ENCODE measurements at places on chromosomes 6 and 20.

GRCh38 chr6:29679962-29680361, 990 bp downstream of the ZFP57 start:
- no peak for DNase-seq

DNA sequence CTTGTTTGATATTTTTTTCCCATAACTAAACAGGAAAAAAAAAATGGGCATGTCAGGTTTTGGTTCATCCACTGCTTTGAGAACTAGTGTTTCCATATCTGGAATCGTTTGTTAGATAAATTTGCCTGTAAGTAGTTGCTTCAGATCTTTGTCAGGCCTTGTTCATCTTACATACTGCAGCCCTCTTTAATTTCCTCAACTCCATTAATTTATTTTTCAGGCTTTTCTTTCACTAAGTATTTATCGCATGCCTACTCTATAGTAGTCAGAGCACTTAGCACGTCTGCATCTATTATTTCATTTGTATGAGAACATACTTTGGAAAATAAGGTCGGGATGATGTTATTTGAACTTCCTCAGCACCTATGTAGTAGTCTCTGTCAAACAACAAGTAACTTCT, 80.9 kb downstream of the CAP2 start:
- no peak for DNase-seq

- no peak for DNase-seq
Observed at GRCh38 chr6:163123098-163123497, 291.4 kb upstream of the QKI start.

- no peak for DNase-seq
Observed at GRCh38 chr20:62666736-62667529, 24.6 kb downstream of the SLCO4A1 start.

GRCh38 chr6:125544819-125545218, 204.6 kb upstream of the HEY2 start:
- no peak for DNase-seq

- DNase-seq: no peak
Observed at GRCh38 chr20:35319871-35320197, 27.6 kb upstream of the FAM83C start.

GRCh38 chr20:52895235-52895634, 76.9 kb upstream of the TSHZ2 start:
- DNase-seq: no peak

GRCh38 chr6:25172819-25173218, 106.4 kb upstream of the CARMIL1 start:
- DNase-seq: no peak

DNA sequence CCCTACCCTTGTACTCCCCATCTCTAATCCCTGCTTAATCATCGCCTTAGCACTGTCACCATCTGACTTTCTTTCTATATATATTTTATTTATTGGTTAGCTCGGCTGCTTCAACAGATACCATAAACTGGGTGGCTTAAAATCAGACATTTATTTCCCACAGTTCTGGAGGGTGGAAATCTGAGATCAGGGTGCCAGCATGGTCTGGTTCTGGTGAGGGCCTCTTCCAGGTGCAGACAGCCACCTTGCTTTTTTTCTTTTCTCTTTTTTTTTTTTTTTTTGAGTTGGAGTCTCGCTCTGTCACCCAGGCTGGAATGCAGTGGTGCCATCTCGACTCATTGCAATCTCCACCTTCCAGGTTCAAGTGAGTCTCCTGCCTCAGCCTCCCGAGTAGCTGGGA, 127.5 kb upstream of the ESR1 start:
- DNase-seq: no peak

- DNase-seq: no peak
Observed at GRCh38 chr6:19070520-19070919, 683.4 kb downstream of the RNF144B start.

GRCh38 chr6:73923905-73924485, 228.0 kb downstream of the CD109 start:
- DNase-seq: no peak

- DNase-seq: no peak
Observed at GRCh38 chr6:133788556-133788955, 100.4 kb upstream of the TCF21 start.

GRCh38 chr6:150332939-150333584, 35.8 kb upstream of the IYD start:
- DNase-seq: no peak

GRCh38 chr20:22717466-22717865, 133.1 kb upstream of the FOXA2 start:
- DNase-seq: no peak

- DNase-seq: no peak
Observed at GRCh38 chr20:34530342-34530741, 14.1 kb downstream of the DYNLRB1 start.

- DNase-seq: no peak
Observed at GRCh38 chr6:14910692-14911547, 334.9 kb upstream of the JARID2 start.

- DNase-seq: no peak
Observed at GRCh38 chr6:105911106-105911629, 175.0 kb upstream of the PRDM1 start.

DNA sequence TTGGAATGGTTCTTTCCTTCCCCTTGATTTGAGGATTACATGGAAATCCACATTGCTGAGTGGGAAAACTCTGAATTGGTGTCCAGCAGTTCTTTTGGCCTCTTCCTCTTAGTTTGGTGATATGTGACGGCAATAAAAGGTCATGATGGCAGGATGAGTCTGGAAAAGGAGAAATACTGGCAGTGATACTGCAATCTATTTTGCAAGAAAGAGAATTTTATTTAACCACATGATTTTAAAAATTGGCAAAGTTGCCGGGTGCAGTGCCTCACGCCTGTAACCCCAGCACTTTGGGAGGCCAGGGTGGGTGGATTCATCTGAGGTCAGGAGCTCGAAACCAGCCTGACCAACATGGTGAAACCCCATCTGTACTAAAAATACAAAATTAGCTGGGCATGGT, 73.1 kb downstream of the ADTRP start:
- DNase-seq: no peak

DNA sequence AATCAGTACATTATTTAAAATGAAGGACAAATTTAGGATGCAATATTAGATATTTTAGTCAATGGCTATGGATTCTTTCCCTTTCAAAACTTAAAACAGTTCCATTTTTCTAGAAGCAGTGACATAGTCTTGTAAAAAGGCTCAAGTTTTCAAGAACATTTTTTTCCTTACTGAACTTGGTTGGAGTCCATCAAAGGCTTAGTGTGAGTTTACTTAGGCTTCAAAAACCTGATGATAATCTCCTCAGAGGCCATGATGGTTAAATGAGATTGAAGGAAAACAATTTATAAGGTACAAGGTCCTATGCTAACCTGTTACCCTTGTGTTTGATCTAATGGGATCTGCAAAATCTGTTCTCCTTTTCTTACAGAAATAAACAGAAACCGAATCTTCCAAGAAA, 531.8 kb downstream of the UTRN start:
- DNase-seq: no peak

DNA sequence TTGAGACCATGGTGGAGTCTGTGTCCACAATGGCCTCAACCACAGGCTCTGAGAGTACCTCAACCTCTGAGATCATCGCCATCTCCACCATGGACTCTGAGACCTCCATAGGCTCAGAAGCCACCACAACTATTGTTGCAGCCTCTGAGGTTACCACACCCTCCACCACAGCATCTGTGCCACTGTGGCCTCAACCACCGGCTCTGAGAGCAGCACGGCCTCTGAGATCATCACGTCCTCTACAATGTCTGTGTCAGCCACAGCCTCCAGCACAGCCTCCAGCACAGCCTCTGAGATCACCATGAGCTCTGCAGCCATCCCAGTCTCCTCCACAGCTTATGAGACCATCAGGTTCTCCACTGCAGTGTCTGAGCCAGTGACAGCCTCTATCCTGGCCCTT, 19.4 kb upstream of the MUC21 start:
- DNase-seq: no peak

GRCh38 chr6:135531954-135532490, 34.5 kb upstream of the AHI1 start:
- no peak for DNase-seq

DNA sequence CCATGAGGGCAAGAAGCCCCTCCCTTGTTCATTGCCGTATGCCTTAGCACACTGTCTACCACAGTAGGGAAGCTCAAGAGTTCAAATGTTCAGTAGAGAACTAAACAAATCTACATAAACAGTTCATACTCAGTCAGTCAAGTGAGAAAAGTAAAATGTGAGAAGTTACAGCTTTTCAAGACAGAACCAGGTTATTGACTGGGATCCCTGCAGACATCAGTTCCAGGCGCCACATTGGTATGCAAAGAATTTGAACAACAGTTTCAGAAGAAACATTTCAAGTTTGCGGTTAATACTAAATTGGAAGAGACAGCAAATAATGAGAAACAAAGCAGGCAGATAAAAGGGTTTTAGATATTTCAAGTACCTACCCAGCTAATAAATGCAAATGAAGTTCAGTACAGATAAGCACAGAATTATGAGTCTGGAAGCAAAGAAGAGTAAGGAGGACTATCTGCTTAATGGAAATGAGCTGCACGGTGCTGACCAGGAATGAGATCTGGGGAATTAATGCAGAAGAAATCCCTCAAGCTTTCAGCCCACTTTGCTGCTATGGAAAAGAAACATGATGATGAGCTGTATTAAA, 246.2 kb downstream of the HACE1 start:
- no peak for DNase-seq

- no peak for DNase-seq
Observed at GRCh38 chr6:88532241-88532860, 366.2 kb upstream of the CNR1 start.

GRCh38 chr20:39960522-39961428, 728.3 kb downstream of the MAFB start:
- no peak for DNase-seq

DNA sequence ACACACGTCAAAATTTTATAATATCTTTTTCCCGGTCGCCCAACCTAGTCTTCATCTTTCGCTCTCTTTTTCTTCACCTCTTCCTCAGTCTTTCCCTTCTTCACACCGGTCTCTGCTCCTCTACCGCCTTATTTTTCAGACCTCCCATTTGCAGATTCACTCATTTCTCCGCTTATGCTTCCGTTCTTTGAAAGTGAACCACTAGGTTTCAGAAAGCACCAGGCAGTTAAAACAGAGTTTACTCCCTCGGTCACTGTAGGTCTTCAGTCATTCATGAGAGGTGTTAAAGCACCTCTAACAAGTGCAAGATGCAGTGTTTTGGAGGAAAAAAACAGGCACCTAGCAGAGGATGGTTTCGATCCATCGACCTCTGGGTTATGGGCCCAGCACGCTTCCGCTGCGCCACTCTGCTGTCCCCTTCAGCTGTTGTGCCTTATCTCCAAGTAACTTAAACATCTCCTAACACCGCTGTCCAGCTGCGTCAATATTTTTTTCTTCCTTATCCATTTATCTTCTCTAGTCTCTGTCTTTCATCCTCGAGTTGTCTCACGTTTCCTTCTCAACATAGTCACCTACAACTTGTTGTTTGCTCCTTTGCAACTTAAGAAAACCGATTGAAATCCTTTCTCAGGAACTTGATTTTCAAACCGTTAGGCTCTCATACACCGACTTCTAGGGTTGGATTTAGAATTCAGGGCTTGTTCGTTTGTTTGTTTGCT, 119.7 kb upstream of the ZNF184 start:
- no peak for DNase-seq

- DNase-seq: no peak
Observed at GRCh38 chr20:54195483-54196472, 12.1 kb upstream of the PFDN4 start.

GRCh38 chr20:5192570-5193431, 66.0 kb downstream of the CDS2 start:
- DNase-seq: no peak

Measured in stimulated activated CD8-positive, alpha-beta memory T cell treated with anti-CD3 and anti-CD28 coated beads, Interleukin-7, amount 100 ng/mL, for 1 hour (primary cell).